ENCODE measurements at places on chromosomes 4 and X. TPM values are rescaled to one million over a fixed set of nuclear protein-coding genes. Genes with fewer than 3 reads are reported as not detected.

DNA sequence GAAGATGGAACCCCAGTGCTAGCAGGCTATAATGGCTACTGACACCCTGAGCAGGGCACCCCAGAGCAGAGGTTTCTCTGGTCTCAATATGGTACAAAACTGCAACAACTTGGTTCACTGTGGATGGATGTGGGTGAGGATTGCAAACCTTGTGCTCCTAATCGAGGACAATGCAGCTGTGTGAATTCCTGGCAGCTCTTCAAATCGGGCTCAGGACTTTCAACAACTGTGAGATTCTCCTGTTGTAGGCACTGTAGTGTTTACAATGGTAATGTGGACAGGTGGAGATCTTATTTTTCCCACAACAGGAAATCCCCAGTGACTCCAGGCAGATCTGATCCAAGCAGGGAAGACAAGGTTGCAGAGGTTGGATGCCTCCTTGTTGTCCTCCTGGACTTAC lies 101.5 kb downstream of the RCHY1 start:
- no peaks in the 10 kb centered on the region for H3K36me3 ChIP-seq
- H3K4me1 ChIP-seq: no peaks in the 10 kb centered on the region
- no peaks in the 10 kb centered on the region for H3K27me3 ChIP-seq

GRCh38 chr4:166842795-166843261 lies 391.5 kb downstream of the SPOCK3 start:
- H3K27ac ChIP-seq: no peak overlapping the region
- no peak overlapping the region for H3K4me3 ChIP-seq
- DNase-seq: no peak
- H3K36me3 ChIP-seq: no peaks in the 10 kb centered on the region

The FMR1NB gene
- total RNA-seq: not detected

The UGT2B11 gene
- not detected for total RNA-seq

- peaks cover 5% of the 10 kb centered on the region for H3K36me3 ChIP-seq
- peak overlapping the region; percentile 94 for H3K27ac ChIP-seq
- peaks cover 35% of the 10 kb centered on the region for H3K4me1 ChIP-seq
- no peak for DNase-seq
- no peaks in the 10 kb centered on the region for H3K27me3 ChIP-seq
Measured at GRCh38 chr4:142696334-142697122, 149.6 kb downstream of the INPP4B start.

GRCh38 chrX:43316146-43316545 lies 340.0 kb upstream of the MAOA start:
- no peak overlapping the region for H3K4me3 ChIP-seq
- DNase-seq: no peak
- H3K4me1 ChIP-seq: no peaks in the 10 kb centered on the region
- no peaks in the 10 kb centered on the region for H3K36me3 ChIP-seq
- H3K27me3 ChIP-seq: no peaks in the 10 kb centered on the region

The PASD1 gene
- not detected for total RNA-seq

- H3K36me3 ChIP-seq: no peaks in the 10 kb centered on the region
- DNase-seq: no peak
- H3K4me3 ChIP-seq: no peak overlapping the region
- peaks cover 12% of the 10 kb centered on the region for H3K27me3 ChIP-seq
- no peak overlapping the region for H3K27ac ChIP-seq
Measured at GRCh38 chrX:107485013-107485412, 35.6 kb downstream of the FRMPD3 start.

The SERPINA7 gene
- not detected for total RNA-seq

DNA sequence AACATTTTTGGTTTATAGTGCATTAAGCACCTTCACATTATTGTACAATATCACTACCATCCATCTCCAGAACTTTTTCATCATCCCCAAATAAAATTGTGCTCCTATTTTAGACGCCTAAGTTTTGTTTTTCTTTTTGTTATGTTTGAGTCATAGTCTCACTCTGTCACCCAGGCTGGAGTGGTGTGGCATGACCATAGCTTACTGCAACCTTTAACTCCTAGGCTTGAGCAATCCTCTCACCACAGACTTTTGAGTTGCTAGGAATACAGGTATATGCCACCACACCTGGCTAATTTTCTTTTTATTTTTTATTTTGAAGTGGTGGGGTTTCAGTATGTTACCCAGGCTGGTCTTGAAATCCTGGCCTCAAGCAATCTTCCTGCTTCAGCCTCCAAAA lies 33.9 kb downstream of the PRSS12 start:
- H3K27me3 ChIP-seq: peaks cover 37% of the 10 kb centered on the region
- H3K4me1 ChIP-seq: no peaks in the 10 kb centered on the region
- H3K27ac ChIP-seq: no peak overlapping the region
- no peak for DNase-seq

- DNase-seq: no peak
- H3K4me1 ChIP-seq: no peaks in the 10 kb centered on the region
- H3K27ac ChIP-seq: no peak overlapping the region
- H3K27me3 ChIP-seq: no peaks in the 10 kb centered on the region
- H3K36me3 ChIP-seq: peaks cover 4% of the 10 kb centered on the region
Measured at GRCh38 chr4:53465891-53466290, 88.5 kb downstream of the FIP1L1 start.

The PTPN13 gene
- total RNA-seq: 36.1 TPM

The FGF2 gene
- not detected for total RNA-seq

DNA sequence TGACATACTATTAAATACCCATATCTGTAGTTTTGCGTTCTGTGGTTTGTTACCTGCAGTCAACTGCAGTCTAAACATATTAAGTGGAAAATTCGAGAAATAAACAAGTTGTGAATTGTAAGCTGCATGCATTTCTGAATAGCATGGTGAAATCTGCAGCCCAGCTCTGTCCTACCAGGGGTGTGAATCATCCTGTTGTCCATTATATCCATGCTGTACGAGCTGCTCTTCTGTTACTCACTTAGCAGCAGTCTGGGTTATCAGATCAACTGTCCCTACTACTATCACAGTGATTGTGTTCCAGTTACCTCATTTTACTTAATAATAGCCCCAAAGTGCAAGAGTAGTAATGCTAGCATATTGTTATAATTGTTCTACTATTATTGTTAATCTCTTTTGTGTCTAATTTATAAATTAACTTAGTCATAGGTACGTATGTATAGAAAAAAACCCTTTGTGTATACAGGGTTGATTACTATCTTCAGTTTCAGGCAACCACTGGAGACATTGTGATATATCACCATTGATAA lies 173.7 kb upstream of the FAT4 start:
- no peak overlapping the region for H3K4me3 ChIP-seq
- no peaks in the 10 kb centered on the region for H3K36me3 ChIP-seq
- H3K4me1 ChIP-seq: no peaks in the 10 kb centered on the region
- no peaks in the 10 kb centered on the region for H3K27me3 ChIP-seq
- H3K27ac ChIP-seq: no peak overlapping the region

GRCh38 chr4:75243570-75243969 lies 270.6 kb downstream of the RCHY1 start:
- no peaks in the 10 kb centered on the region for H3K4me1 ChIP-seq
- H3K36me3 ChIP-seq: no peaks in the 10 kb centered on the region
- no peak overlapping the region for H3K27ac ChIP-seq
- H3K4me3 ChIP-seq: no peak overlapping the region

DNA sequence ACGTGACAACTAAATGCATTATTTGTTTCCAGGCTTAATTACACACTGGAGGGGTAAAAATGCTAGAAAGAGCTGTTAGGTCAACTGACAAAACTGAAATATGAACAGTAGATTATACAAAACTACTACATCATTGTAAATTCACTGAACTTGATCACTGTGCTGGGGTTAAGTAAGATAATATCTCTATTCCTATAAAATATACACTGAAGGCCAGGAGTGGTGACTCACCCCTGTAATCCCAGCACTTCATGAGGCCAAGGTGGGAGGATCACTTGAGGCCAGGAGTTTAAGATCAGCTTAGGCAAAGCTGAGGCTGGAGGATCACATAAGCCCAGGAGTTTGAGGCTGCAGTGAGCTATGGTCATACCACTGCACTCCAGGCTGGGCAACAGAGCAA lies 31.8 kb upstream of the NKX6-1 start:
- H3K36me3 ChIP-seq: peaks cover 3% of the 10 kb centered on the region

DNA sequence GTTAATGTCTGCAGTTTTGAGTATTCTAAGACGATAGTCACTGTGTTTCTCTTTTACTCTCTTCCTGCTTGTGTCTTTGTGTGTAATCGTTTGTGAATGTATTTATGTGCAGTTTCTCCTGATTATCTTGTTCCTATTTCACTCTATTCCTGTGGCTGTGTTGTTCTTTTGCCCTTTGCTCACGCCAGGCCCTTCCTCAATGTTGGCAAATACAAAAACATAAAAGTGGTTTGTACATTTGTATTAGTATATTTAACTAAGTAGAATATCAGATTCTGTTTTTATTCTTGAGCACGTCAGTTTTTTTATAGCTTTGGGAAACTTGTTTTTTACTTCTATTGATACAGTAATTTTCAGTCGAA lies 107.6 kb upstream of the BMPR1B start:
- no peak overlapping the region for H3K4me3 ChIP-seq
- no peaks in the 10 kb centered on the region for H3K27me3 ChIP-seq
- H3K27ac ChIP-seq: no peak overlapping the region
- H3K4me1 ChIP-seq: peaks cover 3% of the 10 kb centered on the region

The IL13RA2 gene
- total RNA-seq: not detected

Measured in T-helper 17 cell (primary cell).